ENCODE measurements at places on chromosomes 1 and 21. TPM values are rescaled to one million over a fixed set of nuclear protein-coding genes. Genes with fewer than 3 reads are reported as not detected.

KIAA0040 gene
- total RNA-seq, result not detected

GNB1 gene
- 74.5 TPM for total RNA-seq

GSTM1 gene
- total RNA-seq, result 17.0 TPM

FCRL5 gene
- total RNA-seq, result not detected

OLIG1 gene
- total RNA-seq, result not detected

LCE1C gene
- not detected for total RNA-seq

ITGB2 gene
- total RNA-seq, result 1.8 TPM

LHX8 gene
- total RNA-seq, result not detected

CNR2 gene
- total RNA-seq, result not detected

INSRR gene
- total RNA-seq, result not detected

AMY1A gene
- total RNA-seq, result not detected

SPRR1A gene
- total RNA-seq, result not detected

C1orf167 gene
- total RNA-seq, result not detected

FMN2 gene
- total RNA-seq, result 1.3 TPM

ATP8B2 gene
- total RNA-seq, result 126 TPM

SPRR2E gene
- not detected for total RNA-seq

All from HT1080 (cell line).